Endothelial cell of umbilical vein (primary cell): ENCODE measurements at places on chromosomes 3 and 15. TPM values are rescaled to one million over a fixed set of nuclear protein-coding genes. Genes with fewer than 3 reads are reported as not detected.
A peak's percentile ranks its signal among the peaks of the same experiment; 100 is the strongest.

- DNase-seq: peak; percentile 20
These were observed 479 bp downstream of the LRRC2 start for GRCh38 chr3:46565607-46566039.

- DNase-seq: no peak
These were observed 20.2 kb upstream of the IMPG2 start for GRCh38 chr3:101340591-101340990.

GRCh38 chr3:137789236-137789635, 25.1 kb downstream of the SOX14 start:
- DNase-seq: no peak

GRCh38 chr3:197748597-197749314, 927 bp upstream of the FYTTD1 start:
- DNase-seq: no peak

- no peak for DNase-seq
These were observed 9.5 kb downstream of the EPB42 start for GRCh38 chr15:43211224-43211735.

The CCDC54 gene
- not detected in 2 replicates for polyA plus RNA-seq

The ITPKA gene
- 0.14 and 0.25 TPM in 2 replicates for polyA plus RNA-seq

The IGSF11 gene
- not detected in 2 replicates for polyA plus RNA-seq

DNA sequence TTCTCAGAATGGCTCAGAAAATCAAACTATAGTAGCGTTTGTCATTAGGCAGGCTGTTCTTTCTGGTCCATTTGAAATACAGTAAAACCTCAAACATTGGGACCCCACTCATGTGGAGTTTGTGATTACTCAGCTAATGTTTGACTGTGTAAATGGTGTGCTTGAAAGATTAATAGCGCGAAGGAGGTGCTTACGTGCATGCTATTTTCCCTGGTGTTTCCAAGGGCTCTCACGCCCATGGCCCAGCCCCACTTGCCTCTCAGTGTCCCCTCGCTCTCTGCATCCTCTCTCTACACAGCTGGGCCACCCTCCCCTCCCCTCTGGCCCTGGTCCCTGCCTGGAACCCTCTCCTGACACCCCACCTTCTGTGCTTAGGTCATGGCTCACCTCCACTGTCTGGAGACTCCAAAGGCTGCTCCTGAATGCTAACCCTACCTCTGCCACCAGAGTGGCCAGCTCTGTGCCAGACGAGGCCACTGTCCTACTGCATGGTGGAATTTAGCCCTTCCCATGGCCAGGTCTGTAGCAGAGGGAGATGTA, 194.2 kb downstream of the PLCL2 start:
- no peak for DNase-seq

- no peak for DNase-seq
These were observed 218.5 kb upstream of the PRICKLE2 start for GRCh38 chr3:64443546-64444381.

The P2RY13 gene
- polyA plus RNA-seq: not detected in 2 replicates

The SAMMSON gene
- polyA plus RNA-seq: not detected in 2 replicates

The CLDN1 gene
- 0.16 and 0.32 TPM in 2 replicates for polyA plus RNA-seq

DNA sequence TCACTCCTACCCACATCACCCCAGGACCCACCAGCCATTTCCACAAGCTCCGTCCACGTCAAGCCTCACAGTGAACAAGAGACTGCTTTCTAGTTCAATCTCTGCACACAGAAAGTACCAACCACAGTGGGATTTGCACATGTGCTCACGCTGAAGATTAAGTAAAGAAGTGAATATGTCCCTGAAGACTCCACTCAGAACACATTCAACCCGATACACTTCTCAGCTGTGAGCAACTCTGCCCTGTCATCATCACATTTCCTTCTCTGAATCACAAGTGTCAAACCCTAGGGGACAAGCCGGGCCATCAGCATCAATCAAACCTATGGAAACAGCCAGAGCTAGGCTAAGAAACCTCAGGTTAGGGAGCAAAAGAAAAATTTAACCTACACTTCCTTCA, 1.9 kb downstream of the STIMATE start:
- DNase-seq: no peak

DNA sequence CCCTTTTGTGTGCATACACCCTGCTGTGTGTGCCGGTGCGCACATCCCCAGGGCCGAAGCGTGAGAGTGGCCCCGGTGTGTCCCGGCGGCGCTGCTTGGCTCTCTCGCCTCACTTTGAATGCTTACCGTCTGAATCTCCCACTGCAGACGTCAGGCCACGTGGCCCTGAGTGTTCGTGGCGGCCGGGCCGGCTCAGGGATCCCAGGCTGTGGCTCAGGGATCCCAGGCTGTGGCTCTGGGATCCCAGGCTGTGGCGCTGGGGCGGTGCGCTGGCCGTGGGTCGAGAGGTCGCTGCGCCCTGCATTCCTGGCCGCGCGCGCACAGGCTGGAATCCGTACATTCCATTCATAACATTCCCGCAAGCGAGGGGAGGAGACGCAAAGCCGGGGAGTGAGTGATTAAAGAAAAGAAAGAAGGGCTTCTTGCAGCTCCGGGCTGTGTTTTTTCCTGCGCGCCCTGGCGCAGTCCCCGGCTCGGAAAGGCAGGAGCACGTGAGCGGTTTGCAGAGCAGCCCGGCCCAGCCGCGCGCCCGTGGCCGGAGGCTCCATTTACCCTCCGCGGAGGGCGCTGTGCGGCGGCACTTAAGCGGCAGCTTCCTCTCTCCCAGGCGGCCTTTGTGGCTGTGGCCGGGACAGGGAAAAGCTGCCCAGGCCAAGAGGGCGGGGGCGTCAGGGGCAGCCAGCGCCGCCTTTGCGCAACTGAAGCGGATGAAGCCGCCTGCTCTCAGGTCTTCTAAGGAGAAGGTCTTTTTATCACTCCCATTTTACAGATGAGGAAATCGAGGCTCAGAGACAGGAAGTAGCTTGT, 87.0 kb upstream of the ALDH1L1 start:
- peak; percentile 89 for DNase-seq

DNA sequence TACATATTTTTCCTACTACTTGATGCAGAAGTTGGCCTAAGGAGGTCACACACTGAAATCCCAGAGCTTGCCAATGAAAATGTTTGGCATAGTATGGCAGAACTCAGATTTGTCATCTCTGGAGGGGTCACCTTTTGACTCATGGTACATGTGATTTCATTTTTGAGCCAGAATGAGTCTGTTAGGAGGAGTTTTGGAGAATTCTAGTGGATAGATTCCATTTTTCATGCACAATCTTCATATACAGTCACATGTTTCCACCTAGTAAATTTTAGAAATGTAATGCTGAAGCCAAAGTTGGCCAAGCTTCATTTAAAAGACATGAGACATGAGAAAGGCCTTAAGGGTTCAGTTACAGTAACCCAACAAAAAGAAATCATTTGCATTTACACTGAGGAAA, 97.8 kb upstream of the IGSF10 start:
- DNase-seq: no peak

The CLDN18 gene
- polyA plus RNA-seq: not detected in 2 replicates

GRCh38 chr3:70554170-70554569, 241.7 kb upstream of the MDFIC2 start:
- peak; percentile 6 for DNase-seq

The ZXDC gene
- 13.3 and 15.2 TPM in 2 replicates for polyA plus RNA-seq

GRCh38 chr15:101500865-101501551, 11.5 kb upstream of the PCSK6 start:
- DNase-seq: no peak

- no peak for DNase-seq
These were observed 3.9 kb upstream of the PXYLP1 start for GRCh38 chr3:141227752-141228151.

- DNase-seq: peak; percentile 16
These were observed 25.8 kb upstream of the PSMD6 start for GRCh38 chr3:64049136-64049535.

The DET1 gene
- 5.5 and 5.6 TPM in 2 replicates for polyA plus RNA-seq

The CDAN1 gene
- polyA plus RNA-seq: 6.5 and 7.2 TPM in 2 replicates

DNA sequence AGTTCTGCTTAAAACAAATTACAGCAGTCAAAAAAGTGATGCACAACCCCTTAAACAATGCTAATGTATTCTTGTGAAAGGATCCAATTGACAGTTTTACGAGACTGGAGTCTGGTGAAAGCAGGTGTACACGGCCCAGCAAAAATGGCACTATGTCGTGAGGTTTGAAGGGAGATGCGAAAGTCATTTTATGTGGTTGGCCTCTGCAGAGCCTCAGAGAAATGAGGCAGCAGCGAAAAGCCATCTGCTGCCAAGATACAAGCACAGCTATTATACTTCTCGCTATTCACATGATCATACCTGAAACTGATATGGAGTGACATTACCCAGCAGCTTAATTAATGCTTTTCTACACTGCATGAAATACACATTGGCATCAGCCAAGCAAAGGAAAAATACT, 36.4 kb downstream of the MECOM start:
- DNase-seq: no peak

The PLA2G4E gene
- polyA plus RNA-seq: not detected in 2 replicates

The SCG3 gene
- not detected in 2 replicates for polyA plus RNA-seq

- no peak for DNase-seq
These were observed 6.3 kb upstream of the FSIP1 start for GRCh38 chr15:39788800-39789565.

DNA sequence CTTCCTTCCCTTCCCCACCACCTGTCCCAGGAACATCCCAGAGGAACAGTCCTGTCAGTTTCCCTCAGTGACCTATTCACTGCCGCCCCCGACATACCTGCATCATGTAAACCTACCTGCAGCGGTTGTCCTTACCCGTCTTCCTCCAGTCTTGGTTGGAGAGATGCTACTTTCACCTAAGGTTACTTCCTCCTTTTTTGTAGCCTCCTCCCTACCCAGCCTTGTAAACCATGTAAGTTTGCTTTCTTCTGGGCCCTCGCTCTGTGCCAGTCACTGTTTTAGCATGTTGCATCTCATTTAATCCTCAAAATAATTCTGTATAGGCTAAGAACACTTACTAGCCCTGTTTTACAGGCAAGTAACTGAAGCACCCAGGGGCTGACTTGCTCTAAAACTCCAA, 58.3 kb downstream of the GPR171 start:
- DNase-seq: no peak

- no peak for DNase-seq
These were observed 34.0 kb upstream of the CCDC174 start for GRCh38 chr3:14617508-14618023.

The CAMKV gene
- not detected in 2 replicates for polyA plus RNA-seq

GRCh38 chr15:59539799-59540198, 71.8 kb upstream of the GCNT3 start:
- no peak for DNase-seq

DNA sequence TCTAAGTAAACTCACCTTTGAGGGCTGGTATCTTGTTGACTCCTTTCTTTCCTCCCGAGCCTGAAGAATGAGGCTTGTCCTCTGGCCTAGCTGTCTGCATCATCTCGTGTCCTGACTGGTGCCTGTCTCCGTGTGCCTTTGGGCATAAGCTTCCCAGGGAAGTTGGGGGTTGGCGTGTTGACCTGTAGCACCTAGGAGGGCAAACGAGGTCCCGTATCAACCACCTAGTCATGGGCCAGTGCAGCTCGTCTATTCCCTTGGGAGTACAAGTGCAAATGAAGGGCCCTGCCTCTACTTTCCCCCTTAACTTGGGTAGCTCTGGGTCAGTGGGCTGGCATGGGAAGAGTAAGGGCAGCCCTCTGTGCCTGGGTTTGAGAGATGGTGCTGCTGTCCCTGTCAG, 8.7 kb downstream of the TEX264 start:
- DNase-seq: no peak

DNA sequence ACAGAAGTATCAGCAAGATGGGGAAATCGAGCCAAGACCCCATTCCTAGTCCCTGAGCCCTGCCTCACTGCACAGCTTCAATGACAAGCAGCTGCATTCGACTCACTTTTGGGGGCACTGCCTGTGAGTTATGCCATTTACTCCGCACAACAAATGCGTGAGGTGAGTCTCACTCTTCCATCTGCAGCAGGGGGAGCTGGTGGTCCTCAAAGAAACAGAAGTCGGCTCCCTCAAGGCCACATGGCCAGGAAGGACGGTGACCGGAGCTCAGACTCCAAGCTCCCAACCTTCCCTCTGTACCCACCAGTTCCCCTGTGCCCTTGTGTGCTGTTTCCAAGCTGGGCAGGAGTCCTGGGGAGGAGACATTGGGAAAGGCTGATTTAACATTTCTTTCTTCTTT, 127.7 kb upstream of the IQSEC1 start:
- DNase-seq: no peak

- DNase-seq: no peak
These were observed 127.1 kb upstream of the ATP10A start for GRCh38 chr15:25990220-25990619.

- DNase-seq: no peak
These were observed 118.1 kb upstream of the LSAMP start for GRCh38 chr3:116563351-116563750.

The MUC4 gene
- polyA plus RNA-seq: 0.04 and 0.06 TPM in 2 replicates

The NR1I2 gene
- 0.03 TPM in 2 replicates for polyA plus RNA-seq

The GABRB3 gene
- 0.03 TPM in 1 of 2 replicates, not detected in the other for polyA plus RNA-seq

GRCh38 chr3:56087451-56088053, 380.7 kb downstream of the ERC2 start:
- no peak for DNase-seq

The JMJD7 gene
- polyA plus RNA-seq: 7.3 and 7.8 TPM in 2 replicates

DNA sequence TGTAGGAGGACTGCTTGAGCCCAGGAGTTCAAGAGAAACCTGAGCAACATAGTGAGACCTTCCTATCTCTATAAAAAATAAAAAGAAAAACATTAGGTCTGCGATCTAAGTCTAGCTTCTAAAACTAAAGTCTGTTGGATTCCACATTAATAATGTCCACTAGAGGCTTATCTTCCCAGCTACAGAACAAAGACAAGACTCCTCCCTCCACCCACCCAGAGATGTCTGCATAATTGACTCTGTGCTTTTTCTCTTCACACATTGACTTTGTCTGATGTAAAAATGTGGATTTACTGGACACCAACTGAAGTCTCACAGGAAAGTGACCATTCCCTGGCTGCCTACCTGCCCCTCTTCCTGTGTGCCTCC, 91.8 kb downstream of the ATP10A start:
- no peak for DNase-seq

DNA sequence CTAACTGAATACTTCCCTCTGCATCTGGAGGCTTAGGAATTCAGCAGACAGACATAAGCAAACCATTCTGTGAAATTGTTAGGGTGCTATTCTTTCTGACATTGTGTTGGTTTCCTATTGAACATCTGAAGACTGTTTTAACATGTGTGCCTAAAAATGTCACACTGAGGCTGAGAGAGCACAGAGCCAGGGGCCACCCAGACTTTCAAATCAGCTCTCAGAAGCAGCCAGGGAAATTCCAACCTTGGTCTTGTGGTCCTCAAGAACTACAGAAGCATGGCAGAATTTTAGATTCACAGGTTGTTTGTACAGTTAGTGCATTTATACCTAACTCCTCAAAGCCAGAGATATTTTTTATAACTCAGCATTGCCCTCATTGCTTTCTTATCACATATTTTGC, 929.2 kb upstream of the CFAP20DC start:
- no peak for DNase-seq

GRCh38 chr3:79844176-79844575, 76.4 kb upstream of the ROBO1 start:
- DNase-seq: peak; percentile 71

GRCh38 chr3:5634411-5634810, 446.9 kb downstream of the EDEM1 start:
- no peak for DNase-seq

The TEX55 gene
- polyA plus RNA-seq: not detected in 2 replicates
